ENCODE measurements at places on chromosomes 16 and 17.
A peak's percentile ranks its signal among the peaks of the same experiment; 100 is the strongest.

DNA sequence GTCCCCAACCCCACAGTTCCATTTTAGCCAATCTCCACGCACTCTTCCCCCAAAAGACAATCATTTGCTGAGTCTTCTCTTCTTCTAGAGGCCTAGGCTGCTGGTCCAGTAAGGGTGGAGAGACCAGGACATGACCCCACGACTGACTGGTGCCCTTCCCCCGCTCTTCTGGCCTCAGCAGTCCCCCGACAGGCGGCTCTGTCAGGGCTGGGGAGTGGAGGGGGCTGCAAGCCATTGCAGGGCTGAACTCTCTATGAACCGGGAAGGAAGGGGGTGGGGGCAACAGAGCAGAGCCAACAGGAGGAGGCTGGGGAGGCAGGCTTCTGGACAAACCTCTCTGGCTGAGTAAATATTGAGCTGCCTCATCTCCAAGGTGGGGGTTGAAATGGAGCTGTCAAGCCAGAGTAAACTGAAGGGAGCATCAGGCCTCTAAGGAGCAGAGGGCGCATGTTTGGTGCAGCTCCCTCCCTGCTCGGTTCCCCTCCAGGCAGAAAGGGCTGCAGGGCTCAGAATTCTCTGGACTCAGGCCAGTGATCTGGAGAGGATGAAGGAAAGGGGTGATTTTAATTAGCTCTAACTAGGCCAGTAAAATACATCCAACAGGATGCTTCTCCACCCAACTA, 8.7 kb downstream of the HOXB1 start:
- no peak for DNase-seq

DNA sequence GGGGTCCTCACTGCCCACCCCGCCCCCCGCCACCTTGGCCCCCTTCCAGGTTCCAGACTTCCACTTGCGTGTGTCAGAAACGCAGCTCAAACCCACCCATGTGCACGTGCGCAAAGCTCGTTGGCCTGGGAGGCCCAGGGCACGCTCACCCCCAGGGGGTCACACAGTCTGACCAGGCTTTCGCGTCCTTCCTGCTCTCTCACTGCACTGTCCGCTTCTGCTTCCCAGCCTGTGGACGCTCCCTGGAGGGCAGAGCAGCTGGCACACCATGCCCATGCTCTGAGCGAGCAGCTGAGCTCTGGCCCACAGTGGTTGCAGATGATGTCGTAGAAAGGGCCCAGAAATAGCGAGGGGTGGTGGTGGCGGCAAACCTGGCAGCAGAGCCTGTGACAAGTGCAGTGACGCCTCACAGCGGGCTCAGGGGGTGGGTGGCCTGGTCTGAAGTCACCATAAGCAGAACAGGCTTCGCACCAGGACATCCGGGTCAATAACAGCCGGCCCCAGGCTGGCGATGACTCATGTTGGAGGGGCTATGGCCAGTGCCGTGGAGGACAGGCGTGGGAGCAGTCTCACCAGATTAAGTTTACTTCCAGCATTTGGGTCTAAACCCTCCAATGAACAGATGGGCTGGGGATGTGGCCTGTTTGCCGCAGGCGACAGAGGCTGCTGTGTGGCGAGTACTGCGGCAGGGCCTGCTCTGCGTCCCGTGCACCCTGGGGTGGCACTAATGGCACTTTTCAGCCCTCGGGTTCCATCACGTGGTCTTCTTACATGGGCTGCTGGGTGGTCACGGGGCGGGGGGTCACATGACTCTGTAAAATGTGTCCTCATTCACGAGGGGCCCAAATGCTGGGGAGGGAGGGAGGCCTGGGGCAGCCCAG, 49.0 kb downstream of the NT5M start:
- no peak for DNase-seq

GRCh38 chr16:55373489-55373832, 49.5 kb downstream of the IRX6 start:
- DNase-seq: no peak

- DNase-seq: no peak
These were observed 7.8 kb downstream of the LPO start for GRCh38 chr17:58246104-58246740.

GRCh38 chr17:50346313-50347116, 589 bp downstream of the XYLT2 start:
- DNase-seq: peak; percentile 38

DNA sequence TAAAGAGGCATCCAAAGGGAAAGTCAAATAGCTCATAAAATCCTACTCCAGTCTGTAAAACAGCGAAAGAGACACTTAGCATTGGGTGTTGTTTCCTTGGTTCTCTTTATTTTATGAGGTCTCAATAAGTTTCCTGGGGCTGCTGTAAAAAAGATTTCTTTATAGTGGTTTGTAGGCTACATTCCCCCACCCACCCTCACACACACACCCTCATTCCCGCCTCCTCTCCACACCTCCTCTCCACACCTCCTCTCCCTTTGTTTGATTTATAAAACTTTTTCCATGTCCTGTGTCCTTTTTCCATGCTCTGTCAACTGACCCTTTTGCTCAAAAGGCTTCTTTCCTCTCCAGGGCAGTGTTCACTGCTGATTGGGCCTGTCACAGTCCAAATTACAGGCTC, 178.9 kb upstream of the SOX9 start:
- DNase-seq: no peak

DNA sequence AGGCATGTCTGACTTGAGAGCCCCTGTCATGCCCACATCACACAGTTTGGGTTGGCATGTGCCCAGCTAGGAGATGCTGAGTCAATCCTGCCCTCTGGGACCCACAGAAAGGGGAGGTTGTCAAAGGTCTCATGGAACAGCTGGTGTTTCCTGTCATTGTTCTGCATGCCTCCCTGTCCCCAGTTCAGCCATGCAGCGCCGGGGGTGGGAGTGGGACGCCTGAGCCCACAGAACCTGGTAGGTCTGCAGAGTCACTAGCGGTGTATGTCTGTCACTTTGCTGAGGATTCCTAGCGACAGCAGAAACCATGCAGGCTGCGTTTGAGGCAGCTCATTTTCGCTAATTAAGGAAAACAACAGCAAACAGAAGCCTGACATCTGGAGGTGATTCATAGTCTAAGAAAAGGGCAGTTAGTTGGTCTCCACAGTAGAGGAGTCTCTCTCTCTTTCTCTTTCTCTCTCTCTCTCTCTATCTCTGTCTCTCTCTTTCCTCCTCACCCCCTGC, 19.6 kb upstream of the CCL1 start:
- no peak for DNase-seq

DNA sequence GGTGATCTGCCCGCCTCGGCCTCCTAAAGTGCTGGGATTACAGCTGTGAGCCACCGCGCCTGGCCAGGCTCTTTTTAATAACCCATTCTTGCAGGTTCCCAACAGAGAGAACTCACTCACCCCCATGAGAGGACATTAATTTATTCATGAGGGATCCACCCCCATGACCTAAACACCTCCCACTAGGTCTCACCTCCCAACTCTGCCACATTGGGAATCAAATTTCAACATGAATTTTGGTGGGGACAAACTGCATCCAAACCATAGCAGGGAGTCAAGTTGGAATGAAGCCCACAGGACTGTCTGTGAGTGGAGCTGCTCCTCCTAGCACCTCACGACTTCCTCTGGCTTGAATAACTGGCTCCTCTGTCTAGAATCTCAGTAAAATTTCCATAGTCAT, 85.5 kb downstream of the WWP2 start:
- DNase-seq: no peak

DNA sequence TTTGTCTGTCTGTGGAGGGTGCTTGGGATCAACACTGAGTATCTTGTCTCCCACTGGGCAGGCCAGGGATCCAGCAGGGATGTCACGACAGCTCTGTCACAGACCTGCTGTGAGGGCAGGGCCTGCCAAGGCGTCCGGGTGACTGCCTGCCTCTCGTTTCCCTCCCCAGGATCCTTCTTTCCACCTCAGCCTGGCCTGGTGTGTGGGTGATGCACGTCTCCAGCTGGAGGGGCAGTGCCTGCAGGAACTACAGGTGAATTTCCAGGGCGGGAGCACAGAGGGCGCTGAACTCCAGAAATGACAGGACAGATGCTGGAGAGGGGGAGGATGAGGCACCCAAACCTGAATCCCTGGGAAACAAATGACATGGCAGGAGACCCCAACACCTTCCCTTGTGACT, 6.8 kb upstream of the MMP15 start:
- no peak for DNase-seq

DNA sequence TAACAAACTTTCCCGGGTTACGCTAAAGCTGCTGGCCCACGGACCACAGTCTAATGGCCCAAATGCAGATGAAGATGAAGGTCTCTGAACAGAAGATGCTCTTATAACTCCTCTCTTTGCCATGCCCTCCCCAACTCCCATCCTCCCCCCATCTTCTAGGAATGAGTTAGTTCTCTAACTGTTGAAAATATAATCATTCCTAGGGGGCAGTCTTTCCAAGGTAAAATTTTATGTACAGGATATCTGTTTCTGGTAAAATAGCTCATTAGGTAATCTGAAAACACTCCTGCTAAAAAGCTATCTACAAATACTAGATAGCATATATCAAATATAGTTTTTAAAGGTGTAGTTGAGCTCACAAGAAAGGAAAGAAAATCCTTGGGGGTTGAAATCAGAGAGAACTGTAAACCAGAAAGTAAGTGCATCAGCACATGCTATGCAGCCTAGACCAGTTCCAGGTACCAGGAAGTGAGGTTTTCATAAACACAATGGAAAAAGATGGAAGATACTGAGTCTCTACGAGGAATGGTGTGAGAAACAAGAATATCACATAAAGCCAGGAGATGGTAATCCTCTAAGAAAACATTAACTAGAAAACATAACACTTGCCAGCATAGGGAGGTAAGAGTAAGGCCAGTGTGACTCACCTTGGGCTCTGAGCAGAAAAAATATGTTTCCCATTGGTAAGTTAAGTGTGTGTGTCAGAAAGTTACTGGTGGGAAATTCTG, 38.1 kb downstream of the CMC2 start:
- DNase-seq: no peak

DNA sequence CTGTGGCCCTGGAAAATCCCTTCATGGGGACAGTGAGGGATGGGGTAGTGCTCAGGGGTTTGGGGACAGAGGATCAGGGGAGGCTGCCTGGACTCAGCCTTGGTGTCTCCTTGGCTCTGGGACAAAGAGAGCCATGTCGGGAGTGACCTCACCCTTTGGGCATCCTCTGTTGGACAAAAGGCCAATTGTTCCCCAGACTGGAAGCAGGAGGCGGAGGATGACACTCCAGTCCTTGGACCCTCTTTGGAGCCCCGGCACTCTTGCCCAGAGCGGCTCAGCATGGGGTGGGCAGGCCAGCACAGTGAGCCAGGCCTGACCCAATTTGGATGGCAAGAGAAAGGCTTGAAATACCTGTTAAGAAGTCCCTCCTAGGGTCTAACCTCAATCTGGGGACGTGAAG, 39.4 kb upstream of the PHB1 start:
- DNase-seq: no peak

DNA sequence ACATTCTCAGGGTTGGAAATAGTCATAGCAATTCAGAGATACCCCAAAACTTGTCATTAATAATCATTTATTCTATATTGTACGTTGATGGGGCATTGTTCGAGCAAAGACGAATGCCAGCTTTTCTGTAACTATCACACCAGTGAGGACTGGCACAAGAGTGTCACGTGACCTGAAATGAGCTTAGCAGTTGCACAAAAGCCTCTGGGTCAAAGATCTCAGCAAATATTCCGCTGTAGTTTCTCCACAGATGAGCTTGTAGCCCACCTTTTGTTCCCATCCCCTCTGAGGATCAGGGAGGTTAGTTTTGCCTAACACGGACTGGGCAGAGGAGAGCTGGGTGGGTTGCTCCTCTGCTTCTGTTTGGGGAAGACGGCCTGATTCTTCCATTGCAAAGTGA, 18.2 kb downstream of the IRX3 start:
- DNase-seq: no peak

GRCh38 chr17:3888343-3889171, 4.3 kb downstream of the CAMKK1 start:
- DNase-seq: no peak

DNA sequence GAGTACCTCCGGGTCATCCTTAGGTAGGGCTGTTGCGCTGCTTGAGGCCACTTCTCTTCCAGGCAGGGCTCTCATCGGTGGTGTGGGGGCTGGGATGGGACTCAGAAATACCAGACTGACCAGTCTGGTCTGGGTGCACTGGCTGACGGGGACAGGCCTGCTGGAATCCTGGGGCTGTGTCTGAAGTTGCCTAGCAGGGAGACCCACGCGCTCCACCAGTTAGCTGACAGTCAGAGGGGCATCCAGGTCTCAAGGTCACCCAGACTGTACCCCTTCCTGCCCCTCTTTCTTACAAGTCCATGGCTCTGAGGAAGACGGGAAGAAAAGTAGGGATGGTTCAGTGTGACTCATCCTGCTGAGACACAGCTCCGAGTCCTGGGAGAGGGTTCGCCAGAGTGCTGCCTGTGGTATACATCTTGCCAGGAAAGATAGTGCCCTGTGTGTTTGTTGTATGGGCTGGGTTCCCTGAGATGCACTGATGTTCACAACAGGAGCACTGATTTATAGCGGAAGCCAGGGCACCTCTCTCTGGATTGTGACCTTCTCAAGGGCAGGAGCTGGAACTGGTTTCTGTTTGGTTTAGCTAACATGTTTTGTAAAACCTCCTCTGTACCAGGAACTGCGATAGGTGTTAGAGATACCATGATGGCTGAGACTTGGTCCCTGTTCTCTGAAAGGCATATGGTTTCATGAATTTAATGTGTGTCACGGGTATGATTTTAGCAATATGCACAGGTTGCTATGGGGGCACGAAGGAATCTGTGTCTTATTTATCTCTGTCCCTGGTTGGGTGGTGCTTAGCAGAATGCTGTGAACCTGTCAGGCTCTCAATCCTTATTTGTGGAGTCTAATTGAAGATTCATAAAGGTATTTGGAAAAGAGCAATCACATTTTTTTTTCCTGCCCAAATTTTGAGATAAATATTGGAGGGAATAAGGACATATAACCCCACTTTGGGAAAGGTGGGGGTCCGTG, 97.5 kb downstream of the OR1D5 start:
- no peak for DNase-seq

- DNase-seq: peak; percentile 28
These were observed 23.2 kb upstream of the CRYM start for GRCh38 chr16:21301168-21301894.

DNA sequence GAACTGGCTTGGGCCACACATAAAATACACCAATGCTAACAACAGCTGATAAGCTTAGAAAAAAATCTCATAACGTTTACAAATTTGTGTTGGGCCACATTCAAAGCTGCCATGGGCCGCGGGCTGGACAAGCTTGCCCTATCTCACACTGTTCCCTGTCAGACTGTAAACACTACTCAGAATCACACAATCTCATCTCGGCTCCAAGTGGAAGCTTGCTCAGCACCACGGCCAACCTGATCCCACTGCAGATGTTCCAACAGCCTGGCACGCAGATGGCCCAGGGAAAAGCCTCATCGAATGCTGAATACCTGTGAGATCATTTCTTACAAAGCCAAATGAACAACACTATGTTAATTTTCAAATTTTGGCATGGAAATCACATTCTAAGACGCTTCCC, 125.8 kb downstream of the ANKRD11 start:
- no peak for DNase-seq

All from stimulated activated CD4-positive, alpha-beta T cell treated with anti-CD3 and anti-CD28 coated beads, TNF-alpha, amount 100 ng/mL, for 1 hour (primary cell).